NCI-H1105 treated with DMSO at 0.1 percent for 48 hours (cell line): ENCODE measurements at places on chromosomes 5 and 9.

DNA sequence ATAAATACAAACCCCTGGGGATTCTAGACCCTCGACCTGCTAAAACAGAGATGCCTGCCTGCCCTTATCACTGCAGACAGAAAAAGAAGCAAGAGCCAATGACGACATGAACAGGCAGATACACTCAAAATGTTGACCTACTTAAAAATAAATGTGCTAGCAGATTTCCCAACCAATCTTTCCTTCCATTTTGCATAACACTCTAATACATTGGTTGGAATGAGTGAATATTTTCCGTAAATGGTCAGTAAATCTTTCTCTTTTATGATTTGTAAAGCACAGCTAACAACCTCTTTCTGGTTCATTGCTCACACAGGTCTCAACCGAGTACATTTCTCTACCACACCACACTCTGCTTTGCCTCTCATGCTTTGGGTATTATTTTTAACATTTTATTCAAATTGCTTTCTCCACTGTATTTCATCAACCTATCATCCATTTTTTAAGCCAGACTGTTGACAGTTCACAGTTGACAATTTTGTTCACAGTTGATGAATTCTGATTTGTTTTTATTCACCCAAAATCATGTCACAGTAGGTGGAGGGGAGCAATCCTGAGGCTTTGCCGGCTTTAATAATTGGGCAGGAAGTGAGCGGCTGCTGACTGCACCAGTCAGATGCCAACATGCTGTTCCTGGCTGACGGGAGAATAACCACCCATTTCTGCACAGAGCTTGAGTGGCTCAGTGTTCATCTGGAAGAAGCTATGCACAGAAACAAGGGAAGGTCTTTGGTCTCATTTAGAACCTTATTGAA lies 426.6 kb downstream of the SPOCK1 start:
- no peak for DNase-seq

DNA sequence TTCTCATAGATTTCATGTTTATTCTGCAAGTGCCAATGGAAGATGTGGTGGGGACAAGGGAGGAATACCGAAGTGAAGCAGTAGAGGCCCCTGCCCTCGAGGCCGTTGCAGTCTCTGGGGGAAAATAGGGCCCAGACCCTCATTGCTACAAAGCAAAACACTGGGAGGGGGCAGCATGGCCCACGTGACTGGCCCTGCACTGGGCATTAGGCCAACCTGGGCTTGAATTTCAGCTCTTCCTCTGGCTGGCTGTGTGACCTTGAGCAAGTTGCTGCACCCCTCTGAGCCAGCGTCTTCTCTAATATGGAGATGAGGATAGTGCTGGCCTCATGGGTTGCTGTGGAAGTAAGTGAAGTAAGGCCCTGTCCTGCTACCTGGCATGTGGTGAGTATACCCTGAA lies 709 bp upstream of the SYNPO start:
- DNase-seq = no peak

DNA sequence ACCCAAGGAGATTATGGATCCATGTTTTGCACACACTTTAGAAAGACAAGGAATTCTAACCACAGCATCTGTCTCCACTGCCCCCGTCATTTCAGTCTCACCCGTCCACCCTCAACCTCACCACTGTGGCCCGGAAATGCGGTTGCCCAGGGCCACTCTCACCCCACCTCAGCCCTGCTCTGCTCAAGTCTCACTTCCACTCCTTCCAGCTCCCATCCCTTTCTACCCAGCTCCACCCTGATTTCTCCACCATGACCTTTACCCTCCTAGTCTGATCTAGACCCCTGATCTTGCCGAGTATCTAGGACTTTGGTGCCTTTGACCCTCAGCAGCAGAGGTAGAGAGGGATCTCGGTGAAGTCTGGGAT lies 7.2 kb upstream of the KCNIP1 start:
- no peak for DNase-seq

- DNase-seq = no peak
These were observed 3.7 kb upstream of the ROR2 start for GRCh38 chr9:91953718-91954117.

- DNase-seq = no peak
These were observed 6.6 kb downstream of the TMEM171 start for GRCh38 chr5:73126957-73127356.

DNA sequence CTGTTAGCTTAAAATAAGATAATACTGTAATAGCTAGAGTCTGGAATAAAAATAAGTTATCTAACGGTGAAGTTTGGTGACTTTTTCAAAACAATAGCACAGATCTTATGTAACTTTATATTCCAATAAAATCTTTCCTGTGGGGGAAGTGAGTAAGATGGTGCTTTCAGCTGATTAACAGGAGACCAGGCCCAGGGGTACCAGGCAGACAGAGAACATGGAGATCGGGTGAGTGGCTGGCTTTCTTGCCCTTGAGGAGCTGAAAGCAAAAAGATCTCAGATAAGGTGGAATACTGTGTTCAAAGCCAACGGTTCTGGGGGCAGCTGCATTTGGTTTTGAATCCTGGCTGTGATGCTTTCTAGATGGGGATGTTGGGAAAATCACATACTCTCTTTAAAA lies 61.3 kb downstream of the MAT2B start:
- no peak for DNase-seq

DNA sequence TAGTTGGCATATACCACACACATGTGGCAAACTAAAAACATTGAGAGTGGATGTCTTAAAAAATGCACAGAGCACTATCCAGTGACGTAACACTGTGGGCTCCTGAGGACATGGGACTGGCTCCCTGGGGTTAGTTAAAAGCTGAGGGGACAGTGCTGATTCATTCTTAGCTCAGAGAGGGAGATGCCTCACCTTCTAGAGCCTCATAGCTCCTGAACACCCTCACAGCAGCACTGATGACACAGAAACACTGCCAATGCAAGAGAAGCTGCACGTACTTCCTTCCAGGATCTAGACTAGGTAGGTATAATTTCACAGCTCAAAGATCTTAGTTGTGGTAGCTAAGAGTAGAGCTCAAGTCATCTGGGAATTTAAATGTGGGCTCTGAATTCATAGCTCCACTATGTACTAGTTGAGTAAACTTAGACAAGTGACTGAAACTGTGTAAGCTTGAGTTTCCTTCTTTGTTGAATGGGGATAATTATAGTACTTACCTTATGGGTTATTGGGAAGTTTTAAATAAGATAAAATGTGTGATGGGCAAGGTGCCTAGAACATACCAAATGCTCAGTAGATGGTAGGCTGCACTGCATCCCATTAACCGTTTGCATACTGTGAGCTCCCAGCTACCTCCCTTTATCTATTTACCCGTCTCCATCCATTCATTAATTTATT lies 279.9 kb downstream of the ASTN2 start:
- DNase-seq = no peak

- peak; percentile 4 for DNase-seq
These were observed 19.4 kb upstream of the C5orf63 start for GRCh38 chr5:127092690-127093089.

GRCh38 chr9:21615446-21615845 lies 133.3 kb upstream of the IFNE start:
- no peak for DNase-seq

GRCh38 chr9:121574774-121575519 lies 75.3 kb upstream of the GGTA1 start:
- DNase-seq = no peak

- DNase-seq = no peak
These were observed 68.4 kb downstream of the ANKRD33B start for GRCh38 chr5:10632110-10632761.

GRCh38 chr9:85487872-85488271 lies 253.9 kb downstream of the AGTPBP1 start:
- no peak for DNase-seq
